Activated T-cell treated with anti-CD3 and anti-CD28 coated beads, Interleukin-2, amount 50 U/mL, for 72 hours (primary cell): ENCODE measurements at places on chromosomes 7 and 10. TPM values are rescaled to one million over a fixed set of nuclear protein-coding genes. Genes with fewer than 3 reads are reported as not detected.

DNA sequence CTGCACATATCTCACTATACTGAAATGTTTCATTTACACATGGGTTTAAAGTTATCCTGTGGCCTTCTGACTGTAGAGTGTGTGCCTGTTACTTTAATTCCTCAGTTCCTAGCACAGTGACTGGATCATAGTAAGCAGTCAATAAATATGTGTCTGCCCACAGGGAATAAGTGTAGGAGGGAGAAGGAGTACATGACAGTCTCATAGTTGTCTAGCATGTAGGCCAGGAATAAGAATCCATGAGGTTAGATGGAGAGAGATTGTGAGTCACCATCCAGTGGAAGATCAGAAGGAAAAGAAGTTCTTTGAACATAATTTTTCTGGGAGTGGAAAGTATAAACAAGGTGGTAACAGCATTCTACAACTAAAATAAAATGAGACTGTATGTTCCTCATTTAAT lies 36.6 kb upstream of the SEMA3A start:
- H3K27me3 ChIP-seq, result peaks cover 7% of the 10 kb centered on the region
- no peak overlapping the region for H3K27ac ChIP-seq
- no peak overlapping the region for H3K4me3 ChIP-seq
- H3K4me1 ChIP-seq, result no peaks in the 10 kb centered on the region
- no peaks in the 10 kb centered on the region for H3K36me3 ChIP-seq

DNA sequence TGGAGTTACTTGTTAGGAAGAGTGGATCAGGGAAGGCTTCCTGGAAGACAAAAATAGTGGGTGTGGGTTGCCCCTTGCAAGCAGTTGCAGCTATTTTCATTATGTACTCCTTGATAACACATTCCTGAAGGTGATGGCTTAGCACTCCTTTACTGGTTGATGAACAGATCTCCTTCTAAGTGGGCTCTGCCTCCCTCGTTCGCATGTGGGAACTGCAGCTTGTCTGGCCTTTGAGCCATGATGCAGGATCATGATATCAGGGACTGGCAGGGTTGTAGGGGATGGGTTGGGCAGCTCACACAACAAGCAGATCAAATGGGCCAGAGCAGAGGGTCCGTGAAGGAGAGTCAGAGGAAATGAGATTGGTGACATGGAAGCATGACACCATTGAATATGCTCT lies 28.8 kb upstream of the LRRC4 start:
- no peaks in the 10 kb centered on the region for H3K27me3 ChIP-seq
- DNase-seq, result no peak
- H3K4me1 ChIP-seq, result peaks cover 52% of the 10 kb centered on the region
- no peak overlapping the region for H3K4me3 ChIP-seq

GRCh38 chr10:124619195-124619594 lies 125.0 kb downstream of the FAM53B start:
- H3K27me3 ChIP-seq, result no peaks in the 10 kb centered on the region
- DNase-seq, result no peak
- H3K27ac ChIP-seq, result no peak overlapping the region
- H3K4me3 ChIP-seq, result no peak overlapping the region
- peaks cover 27% of the 10 kb centered on the region for H3K4me1 ChIP-seq

Gene FBXO24
- total RNA-seq, result 3.6 TPM

GRCh38 chr7:137789215-137789882 lies 57.4 kb downstream of the DGKI start:
- H3K36me3 ChIP-seq, result peaks cover 2% of the 10 kb centered on the region
- no peak for DNase-seq
- H3K27me3 ChIP-seq, result peaks cover 30% of the 10 kb centered on the region

- peak overlapping the region; percentile 90 for H3K4me3 ChIP-seq
- H3K4me1 ChIP-seq, result peaks cover 37% of the 10 kb centered on the region
- H3K27me3 ChIP-seq, result no peaks in the 10 kb centered on the region
- H3K27ac ChIP-seq, result peak overlapping the region; percentile 97
- DNase-seq, result no peak
Observed at GRCh38 chr10:58268454-58268945, 462 bp upstream of the CISD1 start.

- no peaks in the 10 kb centered on the region for H3K36me3 ChIP-seq
- peaks cover 5% of the 10 kb centered on the region for H3K4me1 ChIP-seq
Observed at GRCh38 chr10:92886334-92886961, 38.1 kb downstream of the EXOC6 start.

GRCh38 chr10:48363617-48364355 lies 57.3 kb downstream of the MAPK8 start:
- no peak overlapping the region for H3K27ac ChIP-seq
- H3K27me3 ChIP-seq, result no peaks in the 10 kb centered on the region
- H3K4me1 ChIP-seq, result peaks cover 14% of the 10 kb centered on the region
- peak; percentile 13 for DNase-seq

- DNase-seq, result no peak
- H3K4me1 ChIP-seq, result no peaks in the 10 kb centered on the region
- no peak overlapping the region for H3K27ac ChIP-seq
- H3K4me3 ChIP-seq, result no peak overlapping the region
Observed at GRCh38 chr10:88458209-88458608, 124.9 kb downstream of the RNLS start.

DNA sequence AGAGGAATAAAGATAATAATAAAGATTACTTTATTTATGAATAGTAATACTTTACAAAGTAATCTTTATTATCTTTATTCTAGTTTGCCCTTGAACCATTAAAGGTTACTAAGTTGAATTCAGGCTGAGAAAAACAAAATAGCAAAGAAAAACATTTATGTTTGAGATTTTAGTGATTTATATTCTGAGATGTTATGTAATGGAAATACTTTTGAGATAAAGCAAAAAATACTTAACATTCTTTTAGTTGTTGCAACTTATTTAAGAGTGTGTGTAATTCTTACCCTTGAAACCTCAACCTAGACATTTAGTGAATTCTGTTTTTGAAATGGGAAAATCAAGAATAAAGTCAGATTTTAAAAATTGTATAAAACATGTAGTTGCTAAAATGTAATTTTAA lies 40.0 kb downstream of the MINPP1 start:
- peaks cover 5% of the 10 kb centered on the region for H3K4me1 ChIP-seq
- no peaks in the 10 kb centered on the region for H3K27me3 ChIP-seq
- no peak overlapping the region for H3K4me3 ChIP-seq

Gene RAMP3
- total RNA-seq, result 0.50 TPM

DNA sequence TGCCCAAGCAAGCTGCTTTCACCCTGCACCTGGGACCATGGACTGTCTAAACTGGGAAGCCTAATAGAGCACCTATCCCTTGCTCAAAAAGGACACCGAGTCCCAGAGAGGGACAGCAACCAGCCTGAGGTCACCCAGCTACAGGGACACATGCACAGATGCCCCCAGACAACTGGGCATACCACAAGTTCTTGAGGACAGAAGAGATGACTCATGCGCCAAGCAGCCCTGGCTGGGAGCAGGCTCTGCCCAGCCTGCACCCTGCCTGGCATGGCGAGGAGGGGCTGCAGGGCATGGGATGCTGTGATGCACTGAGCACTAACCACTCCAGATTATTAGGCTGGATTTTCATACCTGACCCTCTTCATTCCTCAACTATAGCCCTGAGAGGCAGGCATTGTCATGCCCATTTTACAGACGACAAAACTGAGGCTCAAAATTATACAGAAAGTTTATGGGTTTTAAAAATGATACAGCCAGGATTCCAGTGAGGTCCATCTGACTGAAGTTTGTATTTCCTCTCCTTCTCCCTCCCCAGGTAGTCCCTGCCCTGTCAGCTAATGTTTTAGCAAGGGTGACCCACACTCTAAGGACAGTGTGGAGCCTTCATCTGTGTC lies 289.3 kb upstream of the ZMIZ1 start:
- no peaks in the 10 kb centered on the region for H3K4me1 ChIP-seq
- no peaks in the 10 kb centered on the region for H3K27me3 ChIP-seq
- no peak overlapping the region for H3K4me3 ChIP-seq
- H3K36me3 ChIP-seq, result no peaks in the 10 kb centered on the region

- no peaks in the 10 kb centered on the region for H3K4me1 ChIP-seq
- DNase-seq, result no peak
- no peaks in the 10 kb centered on the region for H3K36me3 ChIP-seq
Observed at GRCh38 chr7:31084226-31084625, 32.1 kb downstream of the ADCYAP1R1 start.

GRCh38 chr7:116999311-116999710 lies 46.0 kb downstream of the ST7 start:
- no peak overlapping the region for H3K4me3 ChIP-seq
- H3K4me1 ChIP-seq, result no peaks in the 10 kb centered on the region
- no peak overlapping the region for H3K27ac ChIP-seq
- peaks cover 13% of the 10 kb centered on the region for H3K27me3 ChIP-seq
- DNase-seq, result no peak

Gene EPHA1
- total RNA-seq, result 4.2 TPM

DNA sequence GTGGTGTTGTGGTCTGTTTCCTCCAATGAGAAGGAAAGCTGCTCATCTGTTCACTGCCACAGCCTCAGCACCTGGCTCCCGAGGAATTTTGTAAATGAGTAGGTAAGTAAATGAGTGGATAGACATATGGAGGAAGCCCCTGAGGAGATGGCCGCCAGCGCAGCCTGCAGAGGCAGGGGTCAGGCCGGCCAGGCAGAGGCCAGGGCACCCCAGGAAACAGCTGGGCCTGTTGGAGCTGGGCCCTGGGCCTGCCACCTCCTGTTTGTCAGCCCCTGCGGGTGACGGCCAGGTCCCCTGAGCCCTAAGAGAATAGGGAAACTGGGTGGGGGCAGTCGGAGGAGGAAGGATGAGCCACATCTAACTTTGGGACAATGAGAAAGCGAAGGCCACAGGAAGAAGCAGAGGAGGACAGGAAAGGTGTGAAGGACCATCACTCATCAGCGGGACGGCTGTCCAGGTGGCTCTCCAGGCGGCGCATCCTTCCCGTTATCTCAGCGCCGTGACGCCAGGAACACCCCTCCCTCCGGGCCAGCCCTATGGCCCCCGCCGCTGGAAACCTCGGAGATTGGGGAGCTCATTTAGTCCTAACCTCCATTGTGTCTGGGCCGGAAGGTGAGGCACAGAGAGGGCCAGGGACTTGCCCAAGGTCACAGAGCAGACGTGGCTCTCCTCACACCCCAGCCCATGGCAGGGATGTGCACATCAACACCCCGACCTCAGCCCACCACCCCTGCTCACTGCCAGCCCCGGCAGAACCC lies 142.3 kb upstream of the UNC5B start:
- no peak overlapping the region for H3K27ac ChIP-seq
- H3K4me1 ChIP-seq, result no peaks in the 10 kb centered on the region
- no peak overlapping the region for H3K4me3 ChIP-seq
- DNase-seq, result no peak
- no peaks in the 10 kb centered on the region for H3K36me3 ChIP-seq

Gene CFTR
- not detected for total RNA-seq

- H3K4me1 ChIP-seq, result no peaks in the 10 kb centered on the region
- H3K4me3 ChIP-seq, result no peak overlapping the region
- no peaks in the 10 kb centered on the region for H3K36me3 ChIP-seq
- no peaks in the 10 kb centered on the region for H3K27me3 ChIP-seq
- H3K27ac ChIP-seq, result no peak overlapping the region
Observed at GRCh38 chr10:18264466-18265050, 124.3 kb downstream of the CACNB2 start.

GRCh38 chr10:31753681-31754080 lies 174.9 kb downstream of the ARHGAP12 start:
- no peak for DNase-seq
- H3K36me3 ChIP-seq, result no peaks in the 10 kb centered on the region
- no peak overlapping the region for H3K27ac ChIP-seq
- peaks cover 15% of the 10 kb centered on the region for H3K4me1 ChIP-seq
- no peak overlapping the region for H3K4me3 ChIP-seq
- no peaks in the 10 kb centered on the region for H3K27me3 ChIP-seq

- DNase-seq, result peak; percentile 71
- H3K4me3 ChIP-seq, result peak overlapping the region; percentile 87
- no peak overlapping the region for H3K27ac ChIP-seq
- no peaks in the 10 kb centered on the region for H3K36me3 ChIP-seq
- H3K4me1 ChIP-seq, result peaks cover 55% of the 10 kb centered on the region
- H3K27me3 ChIP-seq, result no peaks in the 10 kb centered on the region
Observed at GRCh38 chr7:134458341-134458805, 527 bp downstream of the AKR1B1 start.

Gene FAM25A
- total RNA-seq, result not detected

- H3K27ac ChIP-seq, result no peak overlapping the region
- no peaks in the 10 kb centered on the region for H3K4me1 ChIP-seq
- no peaks in the 10 kb centered on the region for H3K36me3 ChIP-seq
- no peak overlapping the region for H3K4me3 ChIP-seq
- no peaks in the 10 kb centered on the region for H3K27me3 ChIP-seq
Observed at GRCh38 chr7:67406976-67407375, 410.3 kb downstream of the TYW1 start.
